ENCODE measurements at places on chromosomes 3 and 15. TPM values are rescaled to one million over a fixed set of nuclear protein-coding genes. Genes with fewer than 3 reads are reported as not detected.
A peak's percentile ranks its signal among the peaks of the same experiment; 100 is the strongest.

DNA sequence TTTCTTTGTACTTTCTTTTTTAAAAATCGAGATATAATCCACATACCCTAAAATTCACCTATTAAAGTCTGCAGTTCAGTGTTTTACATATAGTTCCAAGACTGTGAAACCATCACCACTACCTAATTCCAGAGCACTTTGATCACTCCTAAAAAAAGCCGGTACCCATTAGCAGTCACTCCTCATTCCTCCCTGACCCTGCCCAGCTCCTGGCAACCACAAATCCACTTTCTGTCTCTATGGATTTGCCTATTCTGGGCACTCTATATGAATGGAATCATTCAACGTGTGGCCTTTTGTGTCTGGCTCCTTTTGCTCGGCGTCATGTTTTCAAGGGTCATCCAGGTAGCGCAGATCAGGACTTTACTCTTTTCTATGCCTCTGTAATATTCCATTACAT is 17.3 kb downstream of the TRPM1 start:
- DNase-seq, result no peak

DNA sequence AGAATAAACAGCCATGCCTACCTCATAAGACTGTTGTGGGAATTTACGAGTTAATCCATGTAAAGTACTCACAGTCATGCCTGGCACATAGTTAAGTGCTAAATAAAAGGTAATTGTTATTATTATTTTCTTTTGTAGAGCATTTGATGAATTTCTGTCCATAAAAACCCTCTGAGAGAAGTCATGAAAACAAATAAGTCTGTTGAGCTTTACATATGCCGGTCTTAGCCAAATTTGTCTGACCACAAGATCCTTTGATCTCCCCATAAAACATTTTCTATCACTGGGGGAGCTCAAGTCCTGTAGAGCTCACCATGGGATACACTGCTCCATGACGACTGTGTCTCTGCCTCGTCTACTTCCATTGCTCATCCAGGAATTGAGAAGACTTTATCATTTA is 114.0 kb downstream of the MAGI1 start:
- peak; percentile 95 for DNase-seq

- no peak for DNase-seq
These were observed 280.0 kb upstream of the TRIM42 start for GRCh38 chr3:140397847-140398246.

DNA sequence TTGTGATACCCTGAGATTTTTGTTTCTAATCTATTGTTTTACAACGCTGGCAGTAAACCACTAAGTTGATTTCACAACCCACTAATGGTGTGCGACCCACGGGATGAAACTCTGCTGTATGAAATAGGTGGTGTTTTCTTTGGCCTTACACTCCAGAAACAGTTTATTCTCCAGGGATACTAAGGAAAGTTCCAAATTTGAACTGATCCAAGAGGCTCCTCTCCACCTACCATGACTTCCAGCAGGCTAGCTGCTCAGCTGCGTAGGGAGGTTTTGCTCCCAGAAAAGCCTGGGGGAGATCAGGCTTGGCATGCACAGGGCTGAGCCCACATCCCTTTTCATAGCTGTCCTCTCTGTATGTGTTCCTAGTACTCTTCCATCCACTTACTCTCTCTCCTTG is 71.5 kb downstream of the FAM174B start:
- no peak for DNase-seq

DNA sequence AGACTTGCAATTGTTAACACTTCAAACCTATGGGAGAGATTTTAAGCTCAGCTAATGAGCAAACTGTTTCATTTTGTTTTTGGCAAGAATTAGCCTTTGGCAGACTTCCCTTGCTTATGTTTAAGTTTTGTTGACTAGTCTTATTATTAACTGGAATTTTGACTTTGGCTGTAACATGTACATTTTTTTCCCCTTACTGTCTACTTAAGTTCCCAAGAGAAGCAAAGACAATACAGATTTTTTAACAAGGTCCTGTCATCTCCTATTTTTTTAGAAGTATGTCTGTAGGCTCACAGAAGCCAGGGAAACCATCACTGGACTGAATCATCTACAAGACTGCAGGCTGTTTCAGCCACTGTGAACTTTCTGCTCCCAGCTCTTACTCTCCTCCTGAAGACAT is 74.3 kb downstream of the DGKG start:
- no peak for DNase-seq

- no peak for DNase-seq
These were observed 40.7 kb downstream of the MYO1E start for GRCh38 chr15:59332009-59332408.

DNA sequence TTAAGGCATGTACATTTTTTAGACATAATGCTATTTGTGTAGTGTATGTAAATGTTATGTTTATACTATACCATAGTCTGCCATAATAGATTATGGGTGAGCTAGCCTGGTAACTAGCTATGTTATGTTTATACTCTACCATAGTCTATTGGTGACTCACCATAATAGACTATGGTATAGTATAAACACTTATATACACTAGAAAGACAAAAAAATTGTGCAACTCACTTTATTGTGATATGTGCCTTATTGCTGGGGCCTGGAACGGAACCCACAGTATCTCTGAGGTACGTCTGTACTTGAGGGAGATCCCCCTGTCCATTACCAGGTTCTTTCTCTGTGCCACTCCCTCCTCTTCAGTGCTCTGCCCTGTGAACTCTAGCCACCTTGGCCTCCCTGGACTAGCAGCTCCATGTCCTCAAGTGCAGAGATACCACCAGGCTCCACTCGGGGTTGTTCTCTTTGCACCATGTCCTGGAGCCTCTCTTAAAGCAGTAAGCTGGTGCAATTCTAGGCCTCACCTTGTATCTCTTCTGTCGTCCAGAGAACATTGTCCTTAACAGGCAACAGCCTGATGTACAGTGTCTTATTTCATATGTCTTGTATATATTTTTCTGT is 60.8 kb upstream of the PXYLP1 start:
- DNase-seq, result no peak

GRCh38 chr3:191362037-191362436 is 31.7 kb upstream of the UTS2B start:
- no peak for DNase-seq

DNA sequence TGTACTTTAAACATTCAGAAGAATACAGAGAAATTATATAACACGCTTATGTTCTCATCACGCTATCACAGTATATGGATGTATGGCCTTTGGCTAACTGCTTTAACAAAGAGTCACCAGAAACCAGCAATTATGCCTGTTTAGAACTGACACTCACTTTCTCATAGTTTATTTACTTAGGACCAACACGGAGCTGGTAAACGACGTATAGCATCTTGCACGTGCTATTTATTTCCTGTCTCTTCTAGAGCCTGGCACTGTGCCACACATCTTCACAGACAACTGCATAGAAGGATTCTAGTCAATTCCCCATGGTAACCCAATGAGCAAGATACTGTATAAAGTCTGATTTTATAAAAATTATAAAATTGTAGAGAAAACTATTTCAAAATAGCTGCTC is 43.6 kb downstream of the TBC1D2B start:
- no peak for DNase-seq

- DNase-seq, result peak; percentile 95
These were observed 223.4 kb upstream of the IL12A start for GRCh38 chr3:159765030-159765859.

DNA sequence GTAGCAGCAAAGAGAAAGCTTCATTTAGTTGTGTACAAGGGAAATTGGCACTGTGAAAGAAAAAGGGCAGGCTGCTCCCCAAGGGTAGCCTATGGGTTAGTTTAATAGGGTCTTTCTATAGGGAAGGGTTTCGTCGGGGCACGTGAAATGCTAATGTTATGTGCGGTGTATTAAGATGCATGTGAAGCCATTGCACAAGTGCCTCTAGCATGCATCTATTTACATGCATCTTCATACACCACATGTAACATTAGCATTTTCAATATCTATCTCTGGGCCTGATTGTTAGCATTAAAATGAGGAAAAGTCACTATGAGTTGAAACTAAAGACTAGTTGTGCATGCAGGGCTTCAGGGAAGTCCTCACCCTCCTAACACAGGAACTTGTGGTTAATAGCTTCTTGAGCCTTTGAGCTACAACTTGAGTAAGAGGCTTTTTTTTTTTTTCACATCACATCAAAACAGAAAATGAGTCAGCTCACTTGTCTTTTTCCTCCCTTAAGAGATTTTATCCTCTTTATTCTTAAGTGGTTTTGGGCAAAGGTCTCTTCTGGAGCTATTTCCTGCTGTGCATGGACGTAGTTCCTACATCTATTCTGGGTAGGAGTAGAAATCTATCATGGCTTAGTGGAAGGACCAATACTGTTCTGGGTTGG is 613.4 kb downstream of the ZPLD1 start:
- DNase-seq, result peak; percentile 81

GRCh38 chr15:27845535-27846369 is 253.4 kb downstream of the OCA2 start:
- no peak for DNase-seq

The SLC28A2 gene
- not detected for total RNA-seq

The ACTC1 gene
- total RNA-seq, result 194 TPM

The SPTBN5 gene
- 2.2 TPM for total RNA-seq

The UBAP1L gene
- 2.2 TPM for total RNA-seq

The ANKUB1 gene
- 40.9 TPM for total RNA-seq

The NPHP3 gene
- 72.2 TPM for total RNA-seq

The TIGIT gene
- 5.5 TPM for total RNA-seq

The CYP19A1 gene
- total RNA-seq, result 2.4 TPM

Data from umbilical cord (tissue), 2 donors.